Smooth muscle cell of the brain vasculature (primary cell): ENCODE measurements at places on chromosomes 2 and 18.

DNA sequence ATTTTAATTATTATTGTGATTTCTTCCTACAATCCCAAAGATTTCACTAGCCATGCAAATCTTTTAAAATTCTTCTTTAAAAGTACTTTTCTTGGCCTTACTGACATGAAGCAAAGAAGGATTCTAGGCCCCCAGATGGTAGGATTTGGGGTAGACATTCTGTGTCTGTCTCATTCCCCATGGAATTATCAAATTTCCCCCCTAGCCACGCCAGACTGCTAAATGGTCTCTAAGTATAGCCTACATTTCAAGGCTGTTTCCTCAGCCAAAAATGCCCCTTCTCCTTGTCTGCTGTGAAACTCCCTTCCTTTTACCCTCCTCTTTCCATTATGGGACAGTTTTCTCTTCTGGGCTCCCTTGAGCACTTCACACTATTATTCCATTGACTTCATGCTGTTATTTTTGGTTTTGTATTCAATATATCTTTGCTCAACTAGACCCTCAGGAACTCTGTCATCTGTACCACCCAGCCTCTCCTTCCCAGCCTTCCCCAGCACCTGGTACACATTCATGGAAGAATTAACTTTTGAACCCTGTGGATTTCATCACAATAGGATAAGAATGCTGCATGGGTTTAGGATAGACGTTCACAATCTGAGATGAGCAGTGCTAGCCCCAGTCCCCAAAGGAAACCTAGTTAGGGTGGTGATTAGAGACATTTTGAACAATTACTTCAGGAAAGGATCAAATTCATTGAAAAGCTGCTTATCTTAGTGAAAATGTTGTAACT lies 21.5 kb upstream of the CYP1B1 start:
- no peak for DNase-seq

- DNase-seq = no peak
Observed at GRCh38 chr2:42474765-42475454, 18.9 kb downstream of the KCNG3 start.

DNA sequence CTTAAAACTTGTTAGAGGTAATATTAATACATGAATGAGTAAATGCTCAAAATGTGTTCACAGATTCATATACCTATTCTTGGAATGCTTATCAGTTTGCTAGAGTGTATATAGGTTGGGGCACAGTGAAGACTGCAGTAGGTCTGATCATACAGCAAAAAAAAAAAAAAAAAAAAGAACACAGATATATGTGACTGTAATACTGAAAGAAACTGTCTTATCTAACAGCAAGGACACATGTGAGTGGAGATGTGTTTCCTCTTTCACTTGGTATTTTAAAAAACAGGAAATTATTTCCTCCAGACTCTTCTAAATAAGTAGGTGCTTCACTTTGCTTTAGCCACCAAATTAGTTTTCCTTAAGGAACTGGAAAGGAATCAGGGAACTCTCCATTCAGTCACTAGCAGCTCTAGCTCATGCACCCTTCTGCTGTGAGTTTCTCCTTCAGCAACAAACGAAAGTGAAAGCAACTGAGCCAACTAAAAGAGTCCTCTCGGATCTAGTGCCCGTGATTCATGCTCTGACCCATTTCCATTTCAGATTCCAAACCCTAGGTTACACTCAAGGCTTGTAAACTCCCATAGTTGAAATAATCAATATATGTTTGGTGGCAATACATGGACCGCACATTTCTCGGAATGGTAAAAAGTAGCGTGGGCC lies 98.5 kb downstream of the DSEL start:
- DNase-seq = no peak

- DNase-seq = no peak
Observed at GRCh38 chr18:40048253-40048652, 1906.8 kb upstream of the PIK3C3 start.

DNA sequence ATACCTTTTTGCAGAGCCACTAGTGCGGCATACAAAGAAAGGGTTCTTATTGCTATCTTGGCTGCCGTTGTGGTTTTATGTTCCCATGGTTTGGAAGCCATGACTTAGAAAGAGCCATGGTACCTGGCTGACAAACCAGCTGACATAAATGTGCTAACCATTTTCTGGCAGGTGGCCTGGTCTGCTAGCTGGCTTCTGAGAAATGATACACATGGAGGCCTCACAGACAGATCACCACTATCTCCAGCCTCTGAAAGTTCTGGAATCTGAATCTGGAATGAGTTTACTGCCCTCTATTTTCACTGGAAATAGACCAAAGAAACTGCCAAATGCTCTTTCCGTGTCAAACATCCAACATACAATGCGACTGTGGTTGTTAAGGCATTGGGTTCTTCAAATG lies 123.7 kb downstream of the QPCT start:
- DNase-seq = no peak

DNA sequence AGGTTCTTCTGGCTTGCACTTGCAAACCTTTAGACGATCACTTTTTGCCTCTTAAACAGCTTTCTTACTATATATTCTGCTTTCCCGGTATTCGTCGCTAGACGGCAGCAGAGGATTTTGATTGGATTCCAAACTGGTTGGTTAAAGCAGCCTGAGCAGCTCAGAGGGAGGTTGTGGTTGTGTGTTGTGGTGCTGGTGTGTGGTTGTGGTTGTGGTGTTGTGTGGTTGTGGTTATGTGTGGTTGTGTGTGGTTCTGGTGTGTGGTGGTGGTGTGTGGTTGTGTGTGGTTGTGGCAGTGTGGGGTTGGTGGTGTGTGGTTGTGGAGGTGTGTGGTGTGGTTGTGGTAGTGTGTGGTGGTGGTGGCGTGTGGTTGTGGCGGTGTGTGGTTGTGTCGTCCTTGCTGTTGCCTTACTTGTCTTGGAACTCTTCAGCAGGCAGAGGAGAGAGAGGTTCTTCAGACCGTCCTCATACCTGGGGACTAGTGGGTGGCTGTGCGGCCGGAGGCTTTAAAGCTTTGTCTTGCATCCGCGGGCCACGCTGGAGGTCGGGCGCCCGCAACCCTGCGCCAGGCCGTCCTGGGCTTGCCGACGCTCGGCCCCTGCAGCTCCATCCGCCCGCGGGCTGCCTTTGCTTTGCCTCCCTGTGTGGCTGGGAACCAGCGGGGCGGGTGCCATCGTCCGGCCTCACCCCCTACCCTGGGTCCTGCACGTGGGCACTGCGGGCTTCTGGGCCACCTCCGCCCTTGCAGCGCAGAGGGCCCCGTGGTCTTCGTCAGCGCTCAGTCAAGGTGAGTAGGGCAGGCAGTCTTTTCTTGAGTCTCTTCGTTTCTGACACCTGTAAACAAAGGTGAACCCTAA lies 190.8 kb downstream of the ARHGAP28 start:
- peak; percentile 49 for DNase-seq

DNA sequence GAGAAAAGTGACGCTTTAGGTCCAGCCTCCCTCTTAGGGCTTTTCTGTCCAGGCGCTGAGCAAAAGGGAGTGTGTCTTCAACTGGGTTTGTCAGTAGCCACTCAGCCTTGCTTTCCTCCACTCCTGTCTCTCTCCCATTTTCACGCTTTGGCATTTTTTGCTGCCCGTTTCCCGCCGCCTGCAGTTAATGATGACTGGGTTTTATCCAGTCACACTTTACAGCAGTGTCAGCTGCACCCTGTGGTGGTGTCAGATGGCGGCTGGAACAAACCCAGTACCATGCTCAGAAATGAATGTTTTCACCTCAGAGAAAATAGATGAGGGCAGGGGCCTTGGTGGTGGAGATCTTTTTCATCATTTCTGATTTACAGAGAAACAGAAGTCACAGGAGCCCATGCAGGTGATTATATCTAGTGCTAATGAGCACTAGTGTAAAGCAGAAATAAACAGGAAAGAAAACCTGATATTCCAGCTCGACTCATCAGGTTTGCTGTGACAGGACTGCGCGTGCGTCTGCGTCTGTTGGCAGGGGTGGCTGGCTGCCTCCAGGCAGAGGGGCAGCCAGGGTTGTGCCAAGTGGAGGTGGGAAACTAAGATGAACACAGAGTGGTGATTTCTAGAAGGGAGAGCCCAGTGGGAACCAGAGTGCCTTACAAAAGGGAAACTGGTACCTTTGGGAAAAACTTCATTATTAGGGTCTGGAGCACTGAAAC lies 139.9 kb downstream of the TANC1 start:
- DNase-seq = no peak

DNA sequence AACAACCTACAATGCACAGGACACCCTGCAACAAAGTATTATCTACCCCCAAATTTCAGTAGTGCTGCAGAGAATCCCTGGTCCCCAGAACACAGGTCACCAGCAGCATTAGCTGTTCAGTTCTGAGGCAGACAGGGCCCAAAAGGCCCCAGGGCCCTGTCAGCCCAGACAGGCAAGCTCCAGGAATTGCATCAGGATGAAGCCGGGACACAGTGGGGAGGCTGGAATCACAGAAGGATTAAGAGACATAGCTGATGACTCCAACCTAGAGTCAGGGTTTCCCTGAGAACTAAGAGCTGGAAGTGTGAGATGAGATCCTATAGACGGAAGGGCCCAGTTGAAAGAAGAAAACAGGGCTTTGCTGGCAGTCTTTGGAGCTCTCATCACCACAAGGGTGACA lies 148.1 kb downstream of the GALNT14 start:
- no peak for DNase-seq

- no peak for DNase-seq
Observed at GRCh38 chr2:13103151-13103550, 386.4 kb downstream of the TRIB2 start.

- DNase-seq = no peak
Observed at GRCh38 chr2:113309655-113310387, 31.1 kb upstream of the PAX8 start.

GRCh38 chr2:239639421-239640185 lies 238.8 kb upstream of the HDAC4 start:
- DNase-seq = no peak

DNA sequence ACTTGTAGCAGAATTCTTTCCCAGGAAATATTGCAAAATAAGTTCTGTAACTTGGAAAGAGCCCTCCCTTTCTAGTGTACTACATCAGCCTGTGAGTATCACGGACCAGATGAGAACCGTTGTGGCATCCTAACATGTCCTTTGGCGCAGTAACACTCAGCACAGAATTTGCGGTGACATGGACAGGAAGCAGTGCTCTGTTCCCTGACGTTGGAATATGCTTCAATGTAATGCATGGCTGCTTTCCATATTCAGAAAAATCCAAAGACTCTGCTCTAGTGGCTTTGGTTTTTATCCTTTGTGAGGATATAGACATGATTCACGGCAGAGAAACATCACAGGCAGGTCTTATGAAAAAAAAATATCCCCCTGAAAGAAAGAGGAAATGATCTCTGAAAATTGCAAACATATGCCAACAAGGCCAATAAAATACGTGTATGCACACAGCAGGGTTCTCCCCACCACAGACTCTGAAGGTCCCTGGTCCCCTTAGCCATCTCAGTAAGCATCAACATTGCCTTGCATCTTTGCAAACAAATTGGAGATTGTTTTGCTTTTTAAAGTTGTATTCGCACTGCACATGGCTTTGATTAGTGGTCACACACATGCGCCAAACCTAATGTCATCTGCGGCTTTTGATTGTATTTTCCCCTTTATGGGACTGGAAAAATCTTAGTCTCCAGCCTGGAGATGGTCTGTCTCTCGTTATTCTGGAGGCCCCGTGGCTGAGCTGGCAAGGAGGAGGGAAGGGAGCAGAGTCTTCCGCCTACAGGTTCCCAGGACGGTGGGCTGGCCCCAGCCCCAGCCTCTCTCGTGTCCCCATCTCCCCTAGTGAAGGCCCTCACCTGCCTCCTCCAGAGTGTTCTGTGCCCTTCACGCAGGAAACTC lies 122.9 kb downstream of the COPS8 start:
- peak; percentile 88 for DNase-seq

- DNase-seq = no peak
Observed at GRCh38 chr2:10584843-10585475, 104.8 kb downstream of the NOL10 start.

GRCh38 chr2:26970928-26971627 lies 641 bp downstream of the MAPRE3 start:
- DNase-seq = no peak

DNA sequence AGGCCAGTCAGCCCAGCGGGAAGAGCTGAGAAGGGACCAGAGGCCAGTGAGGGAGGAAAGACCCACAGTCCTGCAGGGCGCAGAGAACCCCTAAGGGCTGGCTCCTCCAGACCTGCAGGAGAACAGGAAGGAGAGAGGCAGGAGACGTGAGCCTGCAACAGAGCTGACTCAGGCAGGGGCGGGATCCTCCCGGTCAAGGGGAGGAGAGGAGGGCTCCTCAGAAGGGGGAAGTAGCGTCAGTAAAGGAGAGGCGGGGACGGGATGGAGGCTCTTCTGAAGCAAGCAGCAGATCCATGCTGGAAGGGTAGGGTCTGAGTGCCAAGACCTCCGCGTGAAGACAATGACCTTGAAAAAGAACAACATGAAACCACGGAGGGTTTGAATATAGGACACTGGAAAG lies 50.8 kb downstream of the TRABD2A start:
- DNase-seq = no peak

- no peak for DNase-seq
Observed at GRCh38 chr2:85243101-85244072, 84.4 kb downstream of the TGOLN2 start.

GRCh38 chr2:109507217-109507616 lies 106.5 kb downstream of the SEPTIN10 start:
- DNase-seq = no peak

- DNase-seq = no peak
Observed at GRCh38 chr2:210557721-210558120, 1.3 kb downstream of the CPS1 start.

DNA sequence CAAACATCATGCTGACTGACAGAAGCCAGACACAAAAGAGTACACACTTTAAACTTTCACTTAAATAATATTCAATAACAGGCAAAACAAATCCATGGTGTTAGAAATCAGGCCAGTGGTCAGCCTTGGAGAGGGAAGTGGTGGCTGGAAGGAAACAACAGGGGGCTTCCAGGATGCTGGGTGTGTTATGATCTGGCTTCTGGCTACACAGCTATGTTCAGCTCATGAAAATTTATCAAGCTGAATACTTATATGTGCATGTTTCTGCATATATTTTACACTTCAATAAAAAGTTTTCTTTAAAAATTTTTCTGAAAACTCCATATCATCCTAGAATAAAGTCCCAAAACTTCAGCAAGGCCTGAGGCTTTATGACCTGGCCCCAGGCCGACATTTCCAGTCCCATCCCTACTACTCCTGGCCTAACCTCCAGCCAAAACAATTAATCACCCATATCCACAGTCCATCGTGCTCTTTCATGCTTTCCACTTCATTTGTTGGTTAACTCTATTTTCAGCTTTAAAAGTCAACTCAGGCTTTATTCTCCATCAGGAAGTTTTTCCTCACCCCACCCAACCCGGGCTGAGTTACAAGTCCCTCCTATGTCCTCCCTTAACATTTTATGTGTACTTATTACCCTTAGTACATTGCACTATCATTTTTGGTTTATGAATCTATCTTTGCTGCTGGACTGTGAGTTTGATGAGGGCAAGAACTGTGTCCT lies 27.9 kb upstream of the SPTBN1 start:
- DNase-seq = no peak

DNA sequence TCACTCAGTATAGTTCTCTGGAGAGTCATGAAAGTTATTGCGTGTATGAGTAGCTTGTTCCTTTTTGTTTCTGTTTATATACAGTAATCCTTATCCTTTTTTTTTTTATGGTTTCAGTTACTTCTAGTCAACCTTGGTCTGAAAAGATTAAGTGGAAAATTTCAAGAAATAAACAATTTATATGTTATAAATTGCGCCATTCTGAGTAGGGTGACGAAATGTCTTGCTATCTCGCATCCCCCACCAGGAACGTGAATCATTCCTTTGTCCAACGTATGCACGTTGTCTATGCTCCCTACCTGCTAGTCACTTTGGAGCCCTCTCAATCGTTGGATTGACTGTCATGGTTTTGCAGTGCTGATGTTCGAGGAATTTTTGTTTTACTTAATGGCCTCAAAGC lies 60.4 kb downstream of the FAM117B start:
- DNase-seq = no peak

- peak; percentile 82 for DNase-seq
Observed at GRCh38 chr2:161122772-161123530, 37.3 kb upstream of the TANK start.

- DNase-seq = no peak
Observed at GRCh38 chr2:30770816-30771576, 36.2 kb downstream of the CAPN13 start.
